AG09309 (cell line): ENCODE measurements at places on chromosomes 16 and 17.

DNA sequence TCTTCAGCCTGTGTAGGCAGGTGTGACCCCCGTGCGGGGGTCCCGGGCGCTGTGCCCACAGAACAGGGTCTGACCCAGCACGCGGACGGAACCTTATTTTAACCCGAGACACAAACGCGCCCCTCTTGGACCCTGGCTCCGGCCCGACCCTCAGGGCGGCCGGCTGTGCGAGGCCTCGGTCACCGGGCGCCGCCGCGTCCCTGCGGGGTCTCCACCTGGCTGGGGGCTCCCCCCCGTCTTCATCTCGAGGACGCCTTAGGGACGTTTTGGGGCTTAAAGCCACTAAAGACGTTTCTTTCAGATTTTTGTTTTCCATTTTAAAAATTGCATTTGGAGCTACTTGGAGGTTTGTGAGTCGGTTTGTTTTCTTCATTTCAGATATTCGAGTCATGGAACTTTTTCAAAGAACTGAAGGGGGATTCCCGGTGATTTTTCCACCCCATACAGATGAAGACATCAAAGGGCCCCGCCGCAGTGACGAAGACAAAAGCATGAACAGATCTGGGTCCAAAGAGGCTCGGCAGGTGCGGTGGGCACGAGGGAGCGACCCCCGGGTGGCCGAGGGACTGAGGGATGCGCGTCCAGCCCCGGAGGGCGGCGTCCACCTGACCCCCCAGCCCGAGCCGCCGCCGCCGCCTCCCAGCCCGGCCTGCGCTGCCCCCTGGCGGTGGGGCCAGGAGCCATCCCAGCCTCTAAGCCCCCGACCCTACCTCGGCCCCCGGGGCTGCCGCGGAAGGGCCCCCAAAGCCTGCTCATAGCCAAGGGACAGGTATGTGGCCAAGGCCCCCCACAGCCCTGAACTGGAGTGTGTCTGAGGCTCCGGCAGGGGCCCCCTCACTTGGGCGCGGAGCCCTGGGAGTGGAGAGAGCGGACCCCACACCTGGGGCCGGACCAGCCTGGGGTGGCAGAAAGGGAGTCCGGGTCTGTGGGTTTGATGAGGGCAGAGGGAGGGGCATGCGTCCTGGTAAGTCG lies 3.8 kb upstream of the CD7 start:
- no peak for DNase-seq

- no peak for DNase-seq
Observed at GRCh38 chr17:77345260-77345910, 204.6 kb downstream of the SEC14L1 start.

GRCh38 chr17:78708510-78708973 lies 73.5 kb downstream of the CYTH1 start:
- DNase-seq, result peak; percentile 64

DNA sequence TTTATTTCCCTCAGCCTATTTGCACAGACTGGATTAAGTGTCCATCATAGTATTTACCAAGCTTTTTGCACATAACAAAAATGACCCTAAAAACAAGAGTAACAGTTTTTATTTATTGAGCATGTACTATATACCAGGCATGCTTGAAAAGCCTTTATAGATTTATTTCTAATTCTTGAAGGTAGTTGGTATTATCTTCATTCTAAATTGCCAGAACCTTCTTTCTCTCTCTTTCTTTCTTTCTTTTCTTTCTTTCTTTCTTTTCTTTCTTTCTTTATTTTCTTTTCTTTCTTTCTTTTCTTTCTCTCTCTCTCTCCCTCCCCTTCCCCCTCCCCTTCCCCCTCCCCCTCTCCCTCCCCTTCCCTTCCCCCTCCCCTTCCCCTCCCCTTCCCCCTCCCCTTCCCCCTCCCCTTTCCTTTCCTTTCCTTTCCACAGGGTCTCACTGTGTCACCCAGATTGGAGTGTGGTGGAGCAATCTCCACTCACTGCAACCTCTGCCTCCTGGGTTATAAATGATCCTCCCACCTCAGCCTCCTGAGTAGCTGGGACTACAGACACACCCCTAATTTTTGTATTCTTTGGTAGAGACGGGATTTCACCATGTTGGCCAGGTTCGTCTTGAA lies 310.9 kb upstream of the RBFOX1 start:
- no peak for DNase-seq
